Stimulated activated CD8-positive, alpha-beta memory T cell treated with anti-CD3 and anti-CD28 coated beads, Interleukin-4, amount 100 ng/mL, for 4 hours (primary cell): ENCODE measurements at places on chromosomes 2 and 18.

- DNase-seq, result no peak
Observed at GRCh38 chr18:10546557-10547300, 20.9 kb downstream of the NAPG start.

- no peak for DNase-seq
Observed at GRCh38 chr2:102796337-102796736, 34.5 kb downstream of the TMEM182 start.

GRCh38 chr2:60319031-60319547, 234.4 kb downstream of the BCL11A start:
- DNase-seq, result no peak

DNA sequence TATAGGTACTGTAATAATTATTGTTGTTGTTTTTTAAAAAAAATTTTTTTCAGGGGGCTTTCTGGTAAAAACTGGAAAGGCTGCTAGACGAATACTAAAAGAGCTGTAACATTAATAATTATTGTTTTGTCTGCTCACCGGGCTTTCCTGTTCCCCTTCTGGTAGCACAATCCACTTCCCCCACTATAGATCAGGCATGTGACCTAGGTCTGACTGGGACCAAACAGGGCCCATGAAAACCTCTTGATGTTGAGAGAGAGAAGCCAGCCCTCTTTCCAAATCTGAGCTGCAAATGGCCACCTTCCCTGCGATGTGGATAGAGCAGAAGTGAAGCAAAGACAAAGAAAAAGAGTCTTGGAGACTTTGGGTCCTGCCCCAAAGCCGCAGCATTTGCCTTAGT, 23.4 kb downstream of the SH2D6 start:
- DNase-seq, result no peak

DNA sequence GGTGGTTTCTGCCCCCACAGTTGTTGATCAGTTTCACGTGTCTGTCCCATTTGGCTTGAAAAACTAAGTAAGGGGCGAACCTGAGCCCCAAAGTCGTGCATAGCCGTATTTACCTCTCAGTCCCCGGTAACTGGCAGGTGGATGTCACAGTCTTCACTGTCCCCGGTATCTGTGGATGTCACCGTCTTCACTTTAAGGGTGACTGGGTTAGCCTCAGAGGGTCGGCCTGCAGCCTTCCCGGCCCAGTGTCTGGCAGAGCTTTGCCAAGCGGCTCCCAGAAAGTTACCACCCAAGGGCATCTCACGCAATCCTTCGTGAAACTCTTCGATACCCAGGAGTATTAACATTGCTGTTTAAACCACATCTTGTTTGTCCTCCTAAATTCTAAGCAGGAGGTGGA, 125.3 kb upstream of the CTDP1 start:
- no peak for DNase-seq

- no peak for DNase-seq
Observed at GRCh38 chr2:39705638-39706037, 39.9 kb downstream of the TMEM178A start.

DNA sequence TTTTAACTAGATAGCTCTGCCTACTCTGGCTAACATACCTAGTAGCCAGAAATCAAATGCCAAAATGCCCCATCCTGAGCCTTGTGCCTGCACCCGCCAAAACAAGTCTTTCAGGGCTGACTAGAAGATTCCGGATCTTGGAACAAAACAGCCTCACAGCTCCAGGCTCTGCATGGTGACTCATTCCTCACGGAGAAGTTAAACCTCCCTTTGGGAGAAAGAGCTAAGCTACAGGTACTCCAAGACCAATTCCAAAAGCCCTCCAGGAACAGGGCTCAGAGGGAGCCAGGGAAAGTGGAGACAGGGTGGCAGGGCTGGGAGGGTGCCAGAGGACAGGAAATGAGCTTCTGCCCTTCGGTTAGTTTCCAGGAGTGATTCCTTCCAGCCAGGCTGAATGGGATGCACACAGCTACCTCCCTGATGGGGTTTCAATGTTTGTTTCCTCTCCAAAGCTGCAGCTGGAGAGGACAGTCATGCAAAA, 295.6 kb downstream of the TNS1 start:
- DNase-seq, result no peak

GRCh38 chr2:233063269-233063975, 3.3 kb downstream of the INPP5D start:
- DNase-seq, result no peak

GRCh38 chr2:126887506-126887905, 11.2 kb upstream of the TEX51 start:
- no peak for DNase-seq

GRCh38 chr2:105515581-105516415, 116.9 kb upstream of the FHL2 start:
- DNase-seq, result no peak

DNA sequence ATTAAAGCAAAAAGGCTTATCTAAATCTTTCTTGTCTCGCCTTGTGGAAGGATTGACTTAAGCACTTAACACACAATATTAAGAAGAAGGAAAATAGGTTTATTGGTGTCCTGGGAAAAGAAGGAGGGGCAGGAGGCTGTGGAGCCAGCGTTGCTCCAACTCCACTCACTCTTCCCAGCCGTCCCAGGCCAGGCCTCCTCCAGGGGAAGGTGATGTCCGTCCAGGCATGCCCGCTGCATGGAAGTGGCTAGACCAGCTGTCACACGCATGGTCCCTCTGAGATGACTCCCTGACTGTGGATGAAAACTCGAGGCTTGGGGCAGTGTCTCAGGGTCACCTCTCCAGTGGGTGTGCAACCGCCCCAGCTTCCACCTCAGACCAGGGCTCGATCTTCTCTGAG, 281.1 kb downstream of the GALR1 start:
- no peak for DNase-seq

DNA sequence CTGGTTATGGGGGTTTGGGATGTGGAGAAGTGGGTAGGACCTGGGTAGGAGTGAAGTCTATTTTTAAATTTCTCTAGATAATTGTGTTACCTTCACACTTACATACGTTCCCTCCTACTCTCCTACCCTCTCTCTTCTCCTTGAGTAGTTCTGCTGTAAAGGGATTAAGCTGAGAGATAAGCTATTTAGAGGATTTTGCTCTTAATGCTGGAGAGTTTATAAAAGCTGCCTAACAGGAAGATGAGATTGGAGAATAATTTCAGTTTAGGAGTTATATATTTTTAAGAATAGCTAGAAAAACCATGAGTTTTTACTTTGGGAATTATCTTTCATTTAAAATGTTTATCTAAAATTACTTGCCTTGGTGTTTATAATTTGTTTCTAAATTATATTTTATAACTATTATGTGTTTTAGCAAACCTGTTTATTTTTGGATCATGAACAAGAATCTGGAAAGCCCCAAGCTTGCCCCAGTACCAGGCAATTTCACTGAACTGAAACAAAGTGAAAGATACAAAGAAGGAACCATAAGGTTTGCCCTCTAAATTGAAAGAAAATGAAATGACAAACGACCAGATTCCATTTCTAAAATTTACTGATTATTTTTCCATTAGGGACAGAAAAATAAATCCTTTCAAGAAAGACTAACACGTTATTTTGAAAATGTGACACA, 101.5 kb downstream of the ZNF532 start:
- no peak for DNase-seq

DNA sequence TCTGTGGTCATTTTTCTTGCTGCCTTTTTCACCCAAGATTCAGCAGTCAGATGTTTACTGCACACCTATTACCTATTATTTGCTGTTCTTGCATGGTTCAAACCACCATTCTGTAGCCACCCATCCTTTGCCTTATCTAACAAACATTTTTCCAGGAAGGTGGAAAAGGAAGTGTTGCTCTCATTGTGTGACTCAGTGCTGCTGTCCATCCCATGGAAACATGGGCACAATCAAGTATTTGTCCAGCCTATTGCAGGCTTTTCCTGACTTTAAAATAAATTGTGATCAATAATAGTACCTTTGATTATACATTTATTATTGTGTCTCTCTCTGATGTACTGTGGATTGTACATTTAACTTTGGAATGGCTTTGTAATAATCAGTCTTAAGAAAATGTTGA, 53.2 kb downstream of the USP14 start:
- no peak for DNase-seq

DNA sequence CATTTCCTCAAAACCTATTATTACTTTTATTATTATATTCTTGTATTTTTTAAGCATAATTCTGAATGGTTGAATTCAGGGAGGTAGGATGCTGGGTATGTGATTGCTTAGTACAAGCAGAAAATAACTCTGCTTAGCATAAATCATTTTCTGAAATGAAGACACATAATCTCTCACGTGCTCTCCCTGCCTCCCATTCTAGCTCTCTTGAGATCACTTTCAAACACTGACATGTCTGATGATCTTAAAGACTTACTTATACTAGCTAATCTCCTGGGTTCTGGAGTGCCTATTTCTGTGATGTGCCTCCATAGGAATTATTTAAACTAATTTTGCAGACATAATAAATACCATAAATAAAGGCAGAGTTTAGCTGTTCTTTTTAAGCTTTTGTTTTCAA, 1136.0 kb downstream of the SUCLG1 start:
- DNase-seq, result no peak

DNA sequence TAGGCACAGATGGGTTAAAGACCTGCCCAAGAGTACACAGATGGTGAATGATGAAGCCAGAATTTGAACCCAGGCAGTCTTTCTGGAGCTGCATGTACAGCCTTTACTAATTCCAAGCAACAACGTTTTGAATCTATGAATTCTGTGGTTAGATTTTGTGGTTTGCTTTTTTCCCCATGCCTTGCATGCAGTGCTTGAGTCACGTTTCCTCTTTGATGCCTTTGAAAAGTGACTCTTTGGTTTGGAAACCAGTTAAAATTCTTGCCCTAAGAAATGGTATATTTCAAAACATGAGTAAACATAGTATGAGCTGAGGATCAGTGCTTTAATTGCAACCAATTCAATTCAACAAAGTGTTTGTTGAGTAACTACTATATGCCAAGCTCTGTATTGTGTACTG, 48.2 kb upstream of the PPM1B start:
- DNase-seq, result no peak

- no peak for DNase-seq
Observed at GRCh38 chr2:8472545-8473323, 209.1 kb upstream of the ID2 start.

GRCh38 chr2:191721331-191721730, 43.4 kb downstream of the NABP1 start:
- DNase-seq, result no peak

GRCh38 chr2:120661551-120661950, 74.1 kb upstream of the GLI2 start:
- DNase-seq, result no peak

DNA sequence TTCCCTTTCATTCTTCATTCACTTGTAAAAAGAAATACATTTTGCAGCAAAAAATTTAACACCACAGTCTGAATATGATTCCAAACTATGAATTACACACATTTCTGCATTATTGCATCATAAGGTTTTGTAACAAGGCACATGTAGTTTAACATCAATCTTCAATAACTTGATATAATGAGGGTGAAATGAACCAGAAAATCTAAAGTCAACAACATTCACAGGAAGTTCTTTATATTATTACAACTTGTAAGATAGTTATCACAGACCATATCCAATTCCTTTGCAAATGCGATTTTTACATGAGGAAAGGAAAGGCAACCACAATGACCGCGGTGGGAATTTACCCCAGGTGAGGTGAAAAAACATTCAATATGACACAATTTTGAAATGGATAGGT, 213.3 kb downstream of the NAPG start:
- no peak for DNase-seq

GRCh38 chr2:44546459-44547127, 184.8 kb downstream of the CAMKMT start:
- no peak for DNase-seq

GRCh38 chr2:205619600-205619999, 62.7 kb upstream of the NRP2 start:
- no peak for DNase-seq

GRCh38 chr2:104919127-104919526, 65.2 kb downstream of the POU3F3 start:
- no peak for DNase-seq

DNA sequence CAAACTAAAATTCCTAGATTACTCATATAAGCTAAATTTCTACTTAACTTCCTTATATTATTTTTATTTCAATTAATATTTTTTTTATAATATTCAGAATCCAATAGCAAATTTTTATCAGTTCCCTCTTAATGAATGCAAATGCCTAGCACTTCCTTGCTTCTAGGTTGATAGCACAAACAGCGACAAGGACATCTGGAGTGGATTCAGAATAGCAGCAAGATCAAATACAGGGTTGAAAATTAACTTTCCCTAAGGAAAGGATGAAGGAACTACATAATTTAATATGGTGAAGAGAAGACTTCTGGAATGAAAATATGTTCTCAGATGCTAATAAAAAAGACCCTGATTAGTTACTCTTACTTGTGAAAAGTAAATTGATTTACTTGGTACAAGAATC, 64.5 kb downstream of the PIGN start:
- DNase-seq, result no peak

GRCh38 chr2:205366336-205367060, 315.8 kb upstream of the NRP2 start:
- no peak for DNase-seq

DNA sequence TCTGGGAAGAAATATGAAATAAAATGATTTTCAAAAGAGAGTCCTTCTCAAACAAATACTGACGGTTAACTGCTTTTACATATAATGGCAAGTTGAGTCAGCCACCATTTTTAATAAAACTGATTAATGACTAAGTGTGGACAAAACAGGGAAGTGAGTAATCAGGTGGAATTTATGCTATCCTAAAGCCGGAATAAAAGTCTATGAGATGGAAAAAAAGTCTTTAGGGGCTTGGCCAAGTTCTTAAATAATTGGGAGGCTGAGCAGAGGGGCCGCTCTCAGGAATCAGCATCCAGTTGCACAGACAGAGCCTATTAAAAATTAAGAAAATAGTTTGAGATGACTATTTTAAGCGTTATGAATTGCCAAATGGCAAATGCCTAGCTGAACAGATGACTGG, 58.6 kb upstream of the AFF3 start:
- DNase-seq, result no peak

GRCh38 chr2:38080346-38080745, 4.4 kb upstream of the CYP1B1 start:
- DNase-seq, result no peak

- no peak for DNase-seq
Observed at GRCh38 chr2:131092458-131093005, 728 bp downstream of the FAM168B start.

DNA sequence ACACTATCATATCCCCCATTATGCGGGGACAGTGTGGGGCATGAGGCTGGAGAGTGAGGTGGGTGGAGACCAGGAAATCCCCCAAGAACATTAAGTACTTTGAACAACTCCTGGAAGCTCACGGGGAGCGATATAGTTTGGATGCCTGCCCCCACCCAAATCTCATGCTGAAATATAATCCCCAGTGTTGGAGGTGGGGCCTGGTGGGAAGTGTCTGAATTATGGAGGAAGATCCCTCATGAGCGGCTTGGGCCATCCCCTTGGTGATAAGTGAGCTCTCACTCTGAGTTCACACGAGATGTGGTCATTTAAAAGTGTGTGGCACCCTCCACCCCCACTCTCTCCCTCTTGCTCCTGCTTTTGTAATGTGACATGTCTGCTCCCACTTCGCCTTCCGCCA, 97.1 kb upstream of the TMEM200C start:
- no peak for DNase-seq

- no peak for DNase-seq
Observed at GRCh38 chr2:8402222-8402621, 279.6 kb upstream of the ID2 start.

- DNase-seq, result no peak
Observed at GRCh38 chr2:49959961-49960553, 805.7 kb upstream of the FSHR start.

- DNase-seq, result no peak
Observed at GRCh38 chr2:180352620-180353019, 345.5 kb upstream of the CWC22 start.

GRCh38 chr2:100042562-100042961, 99.8 kb downstream of the AFF3 start:
- no peak for DNase-seq

GRCh38 chr2:168179592-168179991, 67.8 kb downstream of the STK39 start:
- no peak for DNase-seq
